ENCODE measurements at places on chromosomes 3 and 15.

- peak; percentile 59 for DNase-seq
These were observed 124.2 kb downstream of the ZBTB20 start for GRCh38 chr3:115022835-115023398.

DNA sequence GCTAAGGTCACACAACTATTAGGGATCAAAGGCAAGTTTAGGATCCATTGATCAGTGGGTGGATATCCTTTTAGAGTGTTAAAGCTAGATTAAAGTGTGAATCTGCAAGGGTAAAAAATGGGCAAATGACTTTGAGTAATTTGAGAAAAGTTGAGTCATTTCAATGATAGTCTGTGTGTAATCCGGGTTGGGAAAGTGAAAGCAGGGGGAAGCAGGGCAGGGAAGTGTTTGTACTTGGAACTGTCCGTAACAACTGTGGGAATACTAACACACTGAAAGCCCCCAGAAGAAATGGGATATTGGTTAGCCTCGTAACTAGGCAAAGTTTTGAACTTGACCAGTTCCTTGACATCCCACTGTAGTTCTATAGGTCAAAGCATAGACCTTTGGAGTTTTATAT, 187.2 kb upstream of the SLITRK3 start:
- no peak for DNase-seq

DNA sequence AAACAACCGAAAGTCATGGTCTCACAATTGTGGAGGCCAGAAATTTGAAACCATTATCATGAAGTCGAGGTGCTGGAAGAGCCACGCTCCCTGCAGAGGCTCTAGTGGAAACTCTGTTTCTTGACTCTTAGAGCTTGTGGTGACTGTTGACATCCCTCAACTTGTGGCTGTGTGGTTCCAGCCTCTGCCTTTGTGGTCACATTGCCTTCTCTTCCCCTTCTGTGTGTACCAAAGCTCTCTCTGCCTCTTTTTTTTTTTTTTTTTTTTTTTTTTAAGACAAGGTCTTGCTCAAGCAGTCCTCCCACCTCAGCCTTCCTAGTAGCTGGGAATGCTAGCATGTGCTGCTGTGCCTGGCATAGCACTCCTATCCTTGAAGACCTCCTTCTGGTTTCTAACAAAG, 48.7 kb upstream of the CRTC3 start:
- no peak for DNase-seq

- no peak for DNase-seq
These were observed 107.8 kb downstream of the CTNNB1 start for GRCh38 chr3:41307065-41307464.

DNA sequence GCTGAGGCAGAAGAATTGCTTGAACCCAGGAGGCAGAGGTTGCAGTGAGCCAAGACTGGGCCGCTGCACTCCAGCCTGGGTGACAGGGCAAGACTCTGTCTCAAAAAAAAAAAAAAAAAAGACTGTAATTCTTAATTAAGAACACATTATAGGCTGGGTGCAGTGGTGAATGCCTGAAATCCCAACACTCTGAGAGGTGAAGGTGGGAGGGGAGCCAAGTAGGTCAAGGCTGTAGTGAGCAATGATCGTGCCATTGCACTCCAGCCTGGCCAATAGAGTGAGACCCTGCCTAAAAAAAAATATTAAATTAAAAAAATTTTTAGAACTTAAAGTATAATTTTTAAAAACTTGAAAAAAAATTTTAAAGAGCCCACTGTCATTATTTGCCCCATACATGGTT, 13.4 kb upstream of the ARPIN start:
- no peak for DNase-seq

DNA sequence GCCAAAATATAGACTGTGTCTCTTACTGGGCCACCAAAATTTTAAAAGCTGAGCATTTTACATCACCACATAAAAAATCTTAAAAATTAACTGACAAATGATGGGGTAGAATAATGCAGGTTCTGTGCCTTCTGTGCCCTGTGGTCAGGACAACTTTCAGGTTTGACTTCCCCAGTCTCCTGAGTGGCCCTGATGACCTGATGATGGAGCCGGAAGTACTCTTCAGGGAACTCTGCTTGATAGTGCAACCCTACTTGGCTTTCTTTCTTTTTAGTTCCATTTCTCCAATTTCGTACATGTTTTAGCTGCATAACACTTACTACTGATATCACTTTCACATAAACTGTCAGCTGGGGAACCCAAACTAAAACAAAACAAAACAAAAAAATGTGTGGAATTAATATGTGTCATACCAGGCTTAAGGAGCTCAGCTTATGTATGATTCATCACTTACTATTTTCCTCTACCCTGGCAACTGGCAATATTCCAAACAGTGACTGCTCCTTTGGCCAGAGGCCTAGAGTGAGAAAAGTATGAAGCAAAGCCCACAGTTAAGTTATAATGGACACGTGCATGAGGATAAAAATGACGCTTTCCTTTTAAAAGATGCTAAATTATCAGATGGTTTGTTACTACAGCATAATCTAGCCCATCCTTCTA, 194.3 kb downstream of the BCHE start:
- DNase-seq = peak; percentile 87

DNA sequence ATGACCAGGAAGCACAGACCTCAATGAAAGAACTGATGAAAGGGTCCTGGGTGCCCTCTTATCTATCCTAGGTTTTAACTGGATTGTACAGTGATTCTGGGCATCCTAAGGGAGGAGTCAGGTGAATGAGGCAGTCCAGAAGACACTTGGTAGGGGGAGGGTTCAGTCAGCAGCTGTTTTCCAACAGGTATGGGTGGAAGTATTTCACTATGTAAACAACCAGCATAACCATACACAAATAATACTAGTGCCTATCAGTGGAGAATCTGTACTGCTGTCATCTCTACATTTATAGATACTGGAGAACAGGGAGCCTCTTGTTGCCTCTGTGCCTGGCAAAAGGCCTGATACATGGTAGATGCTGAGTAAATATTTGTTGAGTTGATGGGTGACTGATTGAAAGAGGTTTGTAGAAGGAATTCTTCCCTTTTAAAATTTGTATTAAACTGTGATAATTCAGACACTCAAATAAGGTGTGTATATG, 328.5 kb downstream of the RBMS3 start:
- DNase-seq = peak; percentile 75

GRCh38 chr15:96374499-96374898, 44.0 kb downstream of the NR2F2 start:
- DNase-seq = no peak

DNA sequence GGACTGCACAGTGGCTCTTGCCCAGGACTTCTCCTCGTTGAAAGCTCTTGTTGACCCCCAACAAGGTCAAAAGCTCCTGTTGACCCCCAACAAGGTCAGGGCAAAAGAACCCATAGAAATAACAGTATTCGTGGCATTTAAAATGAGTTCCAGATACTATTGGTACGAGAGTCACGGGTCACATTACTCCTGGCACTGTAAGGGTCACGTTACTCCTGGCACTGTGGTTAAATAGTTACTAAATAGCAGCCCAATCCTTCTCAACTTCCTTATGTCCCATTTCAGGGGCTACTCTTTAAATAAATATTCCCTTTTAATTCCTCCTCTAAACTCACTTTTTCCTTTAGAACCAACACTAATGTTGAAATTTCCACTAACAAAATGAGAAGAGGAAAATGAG, 18.2 kb upstream of the ADCY5 start:
- DNase-seq = no peak

- peak; percentile 58 for DNase-seq
These were observed 57.7 kb downstream of the GATM start for GRCh38 chr15:45320581-45321205.

- DNase-seq = no peak
These were observed 8.0 kb upstream of the ANKRD28 start for GRCh38 chr3:15805756-15806266.

DNA sequence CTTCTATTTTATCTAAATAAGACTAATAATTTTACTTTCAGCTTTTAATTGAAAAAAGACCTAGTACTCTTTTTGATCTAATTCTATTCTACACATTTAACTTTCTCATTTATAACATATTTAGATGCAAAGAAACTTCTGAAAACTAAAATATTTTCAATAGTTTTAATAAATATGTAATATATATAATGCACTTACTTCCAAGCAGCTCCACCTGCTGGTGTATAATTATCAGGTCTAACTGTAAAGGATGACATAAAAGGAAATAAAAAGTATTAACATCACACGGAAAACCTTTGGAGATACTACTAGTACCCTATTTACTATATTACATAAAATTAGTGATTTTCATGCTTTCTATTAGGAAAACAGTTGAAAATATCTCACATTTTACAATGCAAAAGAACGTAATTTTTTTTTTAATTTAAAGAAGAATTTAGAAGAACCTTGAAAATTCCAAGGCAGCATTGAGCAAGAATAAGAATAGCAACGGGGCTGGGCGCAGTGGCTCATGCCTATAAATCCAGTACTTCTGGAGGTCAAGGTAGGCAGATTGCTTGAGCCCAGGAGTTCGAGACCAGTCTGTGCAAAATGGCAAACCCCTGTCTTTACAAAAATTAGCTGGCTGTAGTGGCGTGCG, 10.2 kb downstream of the PLSCR5 start:
- DNase-seq = peak; percentile 47

DNA sequence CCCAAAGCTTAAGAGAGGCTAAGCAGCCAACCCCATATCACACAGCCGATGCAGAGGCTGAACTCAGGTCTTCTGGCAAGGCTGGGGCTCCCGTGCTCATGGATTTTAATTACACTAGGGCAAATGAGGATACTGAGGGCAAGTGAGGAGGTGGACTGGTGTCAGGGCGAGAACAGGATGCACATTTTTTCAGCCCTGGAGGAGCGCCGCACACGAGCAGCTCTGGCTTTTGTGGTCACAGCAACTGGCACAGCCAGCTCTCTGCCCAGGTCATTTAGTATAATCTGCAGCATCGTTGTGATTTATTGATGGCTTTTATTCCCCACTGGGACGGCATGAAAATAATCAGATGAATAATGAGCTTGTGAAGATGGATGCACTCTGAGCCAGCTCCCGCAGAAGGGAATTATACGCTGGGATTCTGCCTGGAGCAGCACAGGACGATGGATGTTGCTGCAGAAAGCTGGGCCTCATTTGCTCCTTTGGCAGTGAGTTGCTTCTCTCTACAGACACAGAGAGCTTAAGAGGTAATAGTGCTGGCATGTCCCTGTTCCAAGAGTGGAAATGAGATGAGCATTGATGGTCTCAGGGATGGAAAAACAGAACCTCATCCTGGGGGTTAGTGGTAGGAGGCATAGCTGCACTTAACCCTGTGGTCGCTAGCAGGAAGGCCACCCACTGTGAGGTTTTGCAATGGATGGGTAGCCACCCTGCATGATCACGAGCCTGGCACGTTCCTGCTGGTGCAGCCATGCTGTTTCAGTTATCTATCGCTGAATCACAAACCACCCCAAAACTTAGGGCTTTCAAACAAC, 135.4 kb downstream of the UACA start:
- no peak for DNase-seq

- no peak for DNase-seq
These were observed 268.8 kb upstream of the ARHGEF26 start for GRCh38 chr3:153852355-153852754.

DNA sequence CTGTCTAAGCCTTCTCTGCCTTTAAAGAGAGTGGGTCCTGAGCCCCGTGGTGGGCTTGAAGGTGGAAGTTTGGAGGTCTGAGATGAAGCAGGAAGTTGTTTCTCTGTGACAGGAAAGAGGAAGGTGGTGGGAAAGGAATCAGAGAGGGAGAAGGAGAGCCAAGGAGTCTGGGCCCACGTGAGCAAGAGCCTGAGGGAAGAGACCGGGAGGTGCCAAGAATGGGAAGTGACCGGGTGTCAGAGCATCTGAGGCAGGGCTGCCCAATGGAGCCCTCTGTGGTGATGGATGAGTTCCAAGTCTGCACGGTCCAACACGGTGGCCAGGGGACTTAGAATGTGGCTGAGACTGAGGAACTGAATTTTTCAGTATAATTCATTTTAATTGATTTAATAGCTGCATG, 24.6 kb downstream of the ALDH1L1 start:
- DNase-seq = no peak

DNA sequence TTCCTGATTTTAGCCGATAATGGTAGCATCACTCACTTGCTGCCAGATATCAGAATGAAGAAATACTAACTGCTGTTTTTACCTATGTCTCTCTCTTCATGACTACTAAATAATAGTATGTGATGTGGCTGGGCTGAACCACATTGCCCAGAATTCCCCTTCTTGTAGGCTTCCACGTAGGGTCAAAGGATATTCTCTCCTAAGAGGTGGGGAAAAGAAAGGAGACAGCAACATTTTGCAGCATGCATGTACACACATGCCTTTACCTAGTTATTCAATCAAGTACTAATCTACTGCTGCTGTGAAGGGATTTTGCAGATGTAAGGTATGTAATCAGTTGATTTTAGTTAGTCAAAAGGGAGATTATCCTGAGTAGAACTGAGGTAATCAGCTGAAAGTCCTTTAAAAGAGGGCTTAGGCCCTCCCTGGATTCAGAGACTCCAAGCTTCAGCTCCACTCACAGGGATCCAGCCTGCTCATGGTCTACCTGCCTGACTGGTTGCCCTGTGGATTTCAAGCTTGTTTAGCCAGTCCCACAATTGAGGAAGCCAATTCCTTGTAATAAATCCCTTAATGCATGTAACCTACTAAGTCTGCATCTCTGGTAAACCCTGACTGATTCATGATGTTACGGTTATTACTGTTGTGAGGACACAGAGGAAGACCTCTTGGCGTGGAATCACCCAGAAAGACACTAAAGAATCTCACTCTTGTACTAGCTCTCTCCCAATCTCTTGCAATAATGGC, 20.4 kb downstream of the PLD1 start:
- peak; percentile 36 for DNase-seq

DNA sequence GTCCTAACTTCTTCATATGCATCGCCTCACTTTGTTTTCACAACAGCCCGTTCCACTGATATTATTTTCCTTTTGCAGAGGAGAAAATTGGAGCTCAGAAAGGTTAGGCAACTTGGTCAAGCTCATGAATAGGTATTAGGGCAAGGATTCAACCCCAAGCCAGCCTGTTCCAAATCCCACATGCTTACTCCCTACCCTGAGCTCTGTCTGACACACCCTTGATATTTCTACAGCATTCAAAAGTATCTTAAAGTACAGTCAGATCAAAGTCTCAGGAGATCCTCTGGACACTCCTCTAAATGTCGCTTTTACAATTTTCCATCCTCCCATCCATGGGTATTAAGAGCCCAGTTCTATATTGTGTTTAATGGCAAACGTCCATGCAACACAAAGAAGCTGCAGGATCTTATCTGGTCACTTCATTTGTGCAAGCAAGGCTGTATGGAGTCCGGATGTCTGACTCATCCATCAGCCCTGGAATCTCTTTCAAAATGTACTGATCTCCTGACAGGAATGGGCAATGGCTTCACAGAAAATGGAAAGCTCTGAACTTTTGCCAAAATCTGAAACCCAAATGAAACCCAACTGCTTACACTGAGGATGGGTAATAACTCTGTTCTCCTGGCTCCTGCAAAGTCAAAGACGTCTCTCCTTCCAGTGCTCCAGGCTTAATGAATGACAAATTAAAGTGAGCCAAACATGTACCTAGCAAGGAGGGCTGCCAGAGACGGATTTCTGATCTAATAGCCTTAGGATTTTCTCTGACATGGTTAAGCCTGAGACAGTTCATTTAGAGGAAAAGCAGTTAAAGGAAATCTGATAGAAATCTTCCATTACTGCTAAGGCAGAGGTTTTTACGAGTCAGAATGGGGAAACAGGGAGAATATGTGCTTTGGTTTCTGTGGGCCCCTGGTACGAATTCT, 230.9 kb upstream of the RORA start:
- peak; percentile 13 for DNase-seq
